ENCODE measurements at places on chromosomes 2 and 18.

- DNase-seq: no peak
Measured at GRCh38 chr2:190327867-190328572, 8.4 kb upstream of the HIBCH start.

GRCh38 chr2:209901172-209901571, 101.3 kb upstream of the RPE start:
- no peak for DNase-seq

DNA sequence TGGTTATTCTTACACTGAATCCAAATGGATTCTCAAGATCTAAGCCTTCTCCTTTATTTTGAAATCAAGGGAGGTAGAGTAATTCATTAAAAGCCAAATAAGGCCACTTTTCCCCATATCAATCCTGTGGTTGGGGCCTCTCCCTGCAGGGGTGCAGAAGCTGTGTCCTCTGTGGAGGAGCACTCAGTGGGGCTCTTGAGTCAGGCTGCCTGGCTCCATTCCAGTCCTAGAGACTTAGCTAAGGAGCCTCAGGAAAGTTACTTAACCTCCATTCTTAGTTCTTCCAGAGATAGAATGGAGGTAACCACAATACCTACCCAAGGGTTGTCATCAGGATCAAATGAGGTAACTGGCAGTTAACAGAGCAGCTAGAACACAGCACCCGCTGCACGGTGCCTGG, 564.3 kb downstream of the CMPK2 start:
- DNase-seq: no peak

DNA sequence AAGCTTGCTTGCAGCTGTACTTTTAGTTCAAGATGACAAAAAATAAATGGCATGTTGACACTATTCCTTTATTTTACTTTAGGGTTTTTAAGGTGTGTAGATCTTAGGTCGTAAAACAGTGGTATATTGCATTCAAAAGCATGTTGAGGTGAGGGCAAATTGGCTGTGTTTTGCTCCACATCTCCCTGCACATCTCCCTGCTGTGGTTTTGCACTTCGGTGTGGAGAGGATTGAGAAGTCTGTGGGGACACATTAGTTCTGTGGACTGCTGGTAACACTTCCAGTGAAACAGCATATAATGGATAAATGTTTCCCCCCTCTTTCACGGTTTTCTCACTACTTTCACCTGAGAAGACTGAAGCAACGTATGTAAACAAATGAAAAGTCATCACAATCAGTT, 25.1 kb downstream of the C2orf74 start:
- no peak for DNase-seq

- DNase-seq: no peak
Measured at GRCh38 chr2:180202467-180202951, 195.4 kb upstream of the CWC22 start.

DNA sequence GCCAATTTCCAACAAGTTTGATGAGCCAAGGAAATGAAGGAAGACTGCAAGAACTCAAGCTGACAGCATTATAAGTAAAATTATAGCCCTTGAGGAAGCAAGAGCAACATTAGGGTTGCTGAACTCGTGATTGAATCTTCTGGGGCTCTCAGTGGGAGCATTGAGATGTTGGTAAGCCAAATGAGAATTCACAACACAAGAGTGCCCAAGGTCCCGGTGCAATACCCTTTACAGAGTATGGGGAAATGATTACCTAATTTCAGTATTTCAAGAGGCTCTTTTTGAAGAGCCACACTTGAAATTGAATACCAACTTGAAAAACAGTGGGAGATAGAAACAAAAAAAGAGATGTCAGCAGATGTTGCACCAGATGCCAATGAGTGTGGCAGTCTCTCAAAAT, 554.5 kb downstream of the STK39 start:
- no peak for DNase-seq

- no peak for DNase-seq
Measured at GRCh38 chr2:108640731-108641130, 78.6 kb upstream of the RANBP2 start.

- no peak for DNase-seq
Measured at GRCh38 chr2:150681120-150681804, 193.8 kb upstream of the RND3 start.

DNA sequence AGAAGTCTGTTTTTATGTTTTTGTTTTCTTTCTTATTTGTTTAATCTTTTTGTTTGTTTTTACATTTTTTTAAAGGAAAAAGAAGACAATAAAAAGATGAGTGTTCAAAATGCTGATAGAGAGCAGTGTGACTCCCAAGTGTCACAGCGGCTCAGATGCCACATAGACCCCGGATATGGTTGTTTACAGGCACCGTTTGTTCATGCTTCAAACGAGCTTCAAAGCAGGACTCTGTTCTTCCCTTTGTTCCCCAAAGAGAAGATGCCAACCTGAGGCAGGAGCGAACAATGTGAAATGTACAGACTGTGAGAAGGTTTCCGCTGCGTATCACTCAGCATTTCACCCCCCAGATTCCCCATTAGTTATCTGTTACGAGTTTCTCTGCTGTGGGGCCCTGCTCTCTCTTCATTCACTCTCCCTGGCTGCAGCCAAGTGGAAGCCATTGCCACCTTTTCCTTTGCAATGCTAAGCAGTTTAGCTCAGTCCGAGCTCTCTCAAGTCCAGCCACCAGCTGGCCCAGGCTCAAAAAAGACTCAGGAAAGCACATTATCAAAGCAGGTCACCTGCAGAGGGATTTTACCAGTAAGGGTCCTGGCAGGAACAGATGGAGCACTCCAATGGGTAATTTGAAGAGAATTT, 36.4 kb upstream of the PHLPP1 start:
- DNase-seq: no peak

- DNase-seq: no peak
Measured at GRCh38 chr2:45782986-45783385, 131.5 kb downstream of the PRKCE start.

DNA sequence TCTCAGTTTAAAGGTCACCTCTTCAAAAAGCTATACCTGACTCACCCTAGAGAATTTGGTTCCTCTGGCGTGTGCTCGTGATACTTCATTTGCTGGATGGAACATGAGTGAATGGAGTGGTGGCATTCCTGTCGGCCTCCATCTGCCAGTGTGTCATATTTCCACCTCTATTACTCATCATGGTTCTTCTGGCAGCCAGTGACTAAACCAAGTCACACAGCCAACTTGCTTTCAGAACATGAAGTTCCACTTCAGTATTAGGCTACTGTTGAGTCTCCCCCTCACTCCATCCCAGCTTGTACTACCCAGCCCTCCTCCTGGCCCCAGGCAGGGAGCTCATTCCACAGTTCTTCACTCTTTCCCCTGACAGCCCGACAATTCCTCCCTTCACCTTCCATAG, 169.8 kb downstream of the MREG start:
- DNase-seq: no peak

GRCh38 chr2:5673145-5674025, 18.8 kb upstream of the SOX11 start:
- no peak for DNase-seq

DNA sequence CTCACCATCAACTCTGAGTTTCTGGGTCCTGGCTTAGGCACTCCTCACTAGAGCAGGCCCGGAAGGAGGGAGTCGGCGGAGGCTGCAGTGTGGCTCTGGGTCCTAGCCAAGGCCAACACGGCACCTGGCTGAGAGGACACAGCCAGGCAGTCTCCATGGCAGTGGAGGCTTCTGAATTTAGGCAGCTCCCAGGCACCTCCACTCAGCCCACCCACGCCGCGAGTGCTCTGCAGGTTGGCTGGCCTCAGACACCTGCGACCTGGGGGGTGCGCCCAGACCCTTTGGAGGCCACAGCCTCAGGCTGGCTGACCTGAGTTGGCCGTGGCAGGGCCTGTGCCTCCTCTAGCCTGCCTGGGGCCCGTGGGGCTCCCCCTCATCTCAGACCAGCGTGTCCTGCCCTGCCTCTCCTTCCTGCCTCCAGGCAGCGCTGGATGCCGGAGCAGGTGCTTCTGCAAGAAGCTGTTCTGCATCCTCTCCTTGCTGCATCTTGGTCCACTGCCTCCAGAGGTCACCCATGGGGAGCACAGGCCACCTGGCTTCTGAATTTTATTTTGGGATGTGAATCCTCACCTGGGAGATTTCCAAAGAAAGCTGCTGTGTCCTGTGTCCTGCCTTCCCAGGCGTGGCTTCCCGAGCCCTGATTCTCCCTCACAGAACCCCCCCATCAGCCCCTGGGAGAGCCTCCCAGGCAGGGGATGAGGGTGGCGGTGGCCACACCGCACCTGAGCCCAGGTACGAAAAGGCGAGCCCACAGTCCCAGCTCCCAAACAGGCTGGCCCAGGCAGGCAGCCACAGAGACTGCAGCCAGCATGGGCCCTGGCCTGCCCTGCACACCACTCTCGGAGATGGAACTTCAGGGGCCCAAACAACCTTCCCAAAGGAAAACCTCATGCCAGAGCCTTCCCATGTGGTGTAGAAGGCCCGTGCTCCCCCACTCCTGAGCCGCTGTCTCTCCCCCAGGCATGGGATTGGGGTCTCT, 23.4 kb downstream of the AQP12A start:
- no peak for DNase-seq

GRCh38 chr2:102159295-102159694, 16.7 kb downstream of the IL1R1 start:
- no peak for DNase-seq

DNA sequence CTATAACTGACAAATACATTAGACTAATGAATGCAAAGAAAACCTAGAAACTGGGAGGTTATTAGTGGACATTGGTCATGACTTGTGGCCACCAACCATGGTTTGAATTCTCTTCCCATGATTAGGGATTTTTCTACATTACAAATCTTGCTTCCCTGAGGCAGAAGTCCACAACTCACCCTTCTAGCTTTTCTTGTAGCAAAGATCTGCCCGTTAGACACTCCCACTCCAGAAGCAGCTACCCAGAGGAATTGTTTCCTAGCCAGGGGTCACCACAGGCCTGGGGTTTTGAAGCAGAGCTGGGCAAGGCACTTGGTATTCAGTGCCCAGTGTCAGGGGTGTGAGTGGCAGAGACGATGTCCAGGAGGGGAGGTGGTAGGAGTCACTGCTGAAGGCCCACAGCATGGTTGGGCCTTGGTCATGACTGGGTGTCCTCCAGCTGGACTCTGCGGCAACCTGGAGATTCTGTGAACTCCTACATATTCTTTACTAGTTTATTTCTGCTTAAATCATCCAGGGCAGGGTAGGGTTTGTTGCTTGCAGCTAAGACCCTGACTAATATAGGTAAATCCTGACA, 54.9 kb downstream of the ACTR2 start:
- DNase-seq: no peak

DNA sequence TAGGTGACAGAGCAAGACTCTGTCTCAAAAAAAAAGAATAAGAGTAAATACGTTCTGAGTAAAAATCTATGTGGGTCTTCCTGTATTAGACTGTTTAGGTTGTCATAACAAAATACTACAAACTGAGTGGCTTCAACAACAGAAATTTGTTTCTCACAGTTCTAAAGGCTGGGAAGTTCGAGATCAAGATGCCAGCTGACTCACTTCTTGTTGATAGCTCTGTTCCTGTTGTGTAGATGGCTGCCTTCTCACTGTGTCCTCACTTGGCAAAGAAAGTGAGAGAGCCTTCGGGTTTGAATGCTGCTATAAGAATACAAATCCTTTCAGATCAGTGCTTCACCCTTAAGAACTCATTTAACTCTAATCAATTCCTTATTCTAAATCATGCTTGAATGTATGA, 430.0 kb upstream of the VWC2L start:
- DNase-seq: no peak

- DNase-seq: no peak
Measured at GRCh38 chr2:125746321-125747164, 909.4 kb upstream of the GYPC start.

GRCh38 chr2:24613154-24613814, 122.2 kb downstream of the NCOA1 start:
- peak; percentile 4 for DNase-seq

GRCh38 chr2:221022554-221022953, 549.5 kb downstream of the EPHA4 start:
- no peak for DNase-seq

- no peak for DNase-seq
Measured at GRCh38 chr2:120403261-120403660, 57.3 kb downstream of the INHBB start.

GRCh38 chr2:88049622-88050021, 6.0 kb downstream of the KRCC1 start:
- DNase-seq: no peak

GRCh38 chr2:96831679-96832078, 12.1 kb downstream of the ANKRD23 start:
- DNase-seq: no peak

DNA sequence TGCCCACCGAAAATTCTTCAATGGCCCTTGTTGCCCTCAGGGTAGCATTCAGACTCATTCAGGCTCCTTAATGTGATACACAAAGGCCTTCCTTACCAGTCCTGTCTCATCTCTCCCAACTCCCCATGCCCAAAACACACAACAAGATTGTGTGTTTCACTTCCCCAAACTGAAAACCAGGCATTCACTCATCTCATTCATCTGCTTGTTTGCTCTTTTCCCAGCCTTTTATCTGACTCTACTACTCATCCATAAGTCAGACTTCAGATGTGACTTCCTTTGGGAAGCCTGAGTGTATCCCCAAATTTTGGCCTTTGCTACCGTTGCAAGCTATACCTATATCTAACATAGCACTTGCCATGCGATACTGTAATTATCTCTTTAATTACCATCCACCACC, 9.7 kb upstream of the SLC39A10 start:
- no peak for DNase-seq

DNA sequence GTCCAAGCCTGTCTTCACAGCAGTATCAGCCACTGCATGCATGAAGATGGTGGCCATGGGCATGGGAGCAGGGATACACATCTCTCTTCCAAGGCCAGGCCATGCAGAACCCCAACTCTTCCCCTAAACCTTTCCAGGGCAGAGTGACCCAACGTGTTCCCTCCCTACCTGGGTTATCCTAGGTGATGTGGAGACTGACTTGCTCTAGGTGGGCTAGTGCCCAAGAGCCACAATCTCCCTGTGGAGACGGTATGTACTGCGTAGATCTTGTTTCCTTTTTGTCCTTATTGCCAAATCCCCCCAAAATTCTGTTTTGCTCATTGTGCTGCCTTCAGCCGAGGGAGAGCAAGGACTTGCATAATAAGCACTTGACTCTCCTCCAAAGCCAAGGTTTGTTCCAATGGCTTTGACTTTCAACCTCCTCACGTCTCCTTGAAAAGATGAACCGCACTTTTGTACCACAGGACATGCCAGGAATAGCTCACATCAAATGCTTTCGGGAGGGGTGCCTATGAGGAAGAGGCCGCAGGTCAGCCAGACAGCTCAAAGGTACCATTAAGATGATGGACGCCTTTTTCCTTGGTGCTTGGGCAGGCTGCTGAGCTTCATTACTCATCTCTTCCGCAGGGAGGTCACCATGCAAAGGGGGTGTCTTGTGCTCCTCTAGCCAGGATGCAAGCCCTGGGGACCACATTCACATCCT, 76.2 kb upstream of the GLI2 start:
- DNase-seq: no peak

DNA sequence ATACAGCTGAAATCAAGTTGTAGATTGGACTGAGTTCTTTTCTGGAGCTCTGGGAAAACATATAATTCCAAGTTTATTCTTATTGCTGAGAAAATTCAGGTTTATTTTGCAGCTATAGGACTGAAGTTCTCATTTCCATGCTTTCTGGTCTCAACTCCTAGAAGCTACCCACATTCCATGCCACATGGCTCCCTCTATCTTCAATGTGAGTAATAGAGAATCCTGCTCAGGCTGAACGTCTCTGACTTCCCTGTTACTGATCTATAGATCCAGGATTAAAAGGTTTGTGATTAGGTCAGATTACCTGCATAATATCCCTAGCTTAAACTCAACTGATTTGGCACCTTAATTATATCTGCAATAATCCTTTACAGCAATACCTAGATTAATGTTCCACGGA, 453.8 kb upstream of the MC4R start:
- no peak for DNase-seq
